NCI-H2171 treated with DMSO at 0.1 percent for 48 hours (cell line): ENCODE measurements at places on chromosomes 5 and 9.

GRCh38 chr9:92668746-92669526, 995 bp downstream of the IPPK start:
- no peak for DNase-seq

- no peak for DNase-seq
Measured at GRCh38 chr9:84278130-84278529, 62.4 kb downstream of the SLC28A3 start.

- DNase-seq, result no peak
Measured at GRCh38 chr5:92874790-92875189, 706.2 kb downstream of the NR2F1-AS1 start.

GRCh38 chr9:130768265-130768664, 66.8 kb upstream of the ABL1 start:
- DNase-seq, result no peak

DNA sequence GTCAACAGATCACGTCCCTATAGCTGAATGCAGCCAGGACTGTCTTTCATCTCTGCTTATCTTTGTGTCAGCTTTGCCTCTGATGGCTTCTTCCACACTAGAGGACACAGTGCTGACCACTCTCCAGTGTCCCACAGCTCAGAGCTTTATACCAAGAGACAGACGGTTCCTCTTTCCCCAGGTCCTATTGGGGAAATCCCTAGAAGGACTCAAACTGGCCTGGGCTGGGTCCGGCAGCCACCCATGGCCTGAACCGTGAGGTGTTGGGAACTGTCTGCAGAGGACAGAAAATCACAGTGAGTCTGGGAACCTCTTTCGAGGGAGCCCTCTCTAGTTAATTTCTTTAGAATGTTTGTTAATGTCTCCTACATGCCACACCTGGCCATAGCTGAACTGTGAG, 68.3 kb upstream of the SHB start:
- DNase-seq, result no peak

DNA sequence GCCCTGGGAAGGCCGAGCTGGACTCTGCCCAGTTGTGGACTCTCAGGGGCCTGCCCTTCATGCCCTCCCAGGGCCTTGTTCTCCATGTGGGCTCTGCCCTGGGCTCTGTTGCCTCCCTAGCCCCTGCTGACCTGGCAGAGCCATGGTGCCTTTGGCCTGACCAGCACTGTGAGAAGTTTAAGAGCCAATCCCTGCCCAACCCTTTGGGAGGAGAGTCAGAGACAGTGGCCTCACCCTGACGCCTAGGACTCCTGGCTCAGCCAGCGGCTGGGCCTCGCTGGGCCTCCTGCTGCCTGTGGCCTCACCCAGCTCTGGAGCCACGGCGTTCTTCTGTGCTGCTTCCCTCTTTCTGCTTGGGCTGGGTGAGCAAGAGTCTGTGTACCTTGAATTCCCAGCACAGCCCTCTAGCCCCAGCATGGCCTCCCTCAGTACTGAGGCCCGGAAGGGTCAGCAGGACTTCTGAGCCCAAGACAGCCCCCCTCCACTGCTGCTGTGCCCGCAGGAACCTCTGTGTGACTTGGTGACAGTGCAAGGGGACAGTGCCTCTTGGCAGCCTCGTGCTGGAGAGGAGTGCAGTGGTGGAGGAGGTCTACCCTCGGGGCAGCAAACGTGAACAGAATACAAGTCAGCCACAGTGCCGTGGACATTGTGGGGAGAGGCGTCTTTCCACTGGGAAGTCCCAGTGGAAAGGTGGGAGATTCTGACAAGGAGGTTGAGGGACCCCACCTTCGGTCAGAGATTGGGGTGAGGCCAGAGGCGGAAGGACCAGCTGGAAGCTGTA, 97.4 kb downstream of the CACNA1B start:
- DNase-seq, result no peak

GRCh38 chr5:95390812-95391492, at the start of gene FAM81B:
TSS of gene FAM81B (plus strand) at chr5:95391366. CDS start at chr5:95391390, 24 bp downstream.
- no peak for DNase-seq

DNA sequence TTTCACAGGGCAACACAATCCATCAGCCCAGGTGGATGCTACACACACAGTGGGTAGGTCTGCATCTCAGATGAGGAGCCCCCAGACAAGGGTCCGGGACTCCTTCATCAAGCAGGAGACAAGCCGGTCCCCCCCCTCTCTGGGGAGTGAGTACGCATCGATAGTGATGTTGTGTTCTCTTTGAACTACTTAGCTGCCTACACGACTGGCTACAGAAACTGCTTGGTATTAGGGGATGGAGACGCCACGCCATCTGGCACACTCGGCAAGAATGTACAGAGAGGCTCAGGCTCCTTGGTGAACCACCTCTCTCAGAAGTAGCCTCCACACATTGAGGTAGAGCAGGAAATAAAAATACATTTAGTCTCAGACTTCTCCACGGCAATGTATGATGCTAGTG, 179.8 kb downstream of the CNTNAP3 start:
- DNase-seq, result peak; percentile 44

DNA sequence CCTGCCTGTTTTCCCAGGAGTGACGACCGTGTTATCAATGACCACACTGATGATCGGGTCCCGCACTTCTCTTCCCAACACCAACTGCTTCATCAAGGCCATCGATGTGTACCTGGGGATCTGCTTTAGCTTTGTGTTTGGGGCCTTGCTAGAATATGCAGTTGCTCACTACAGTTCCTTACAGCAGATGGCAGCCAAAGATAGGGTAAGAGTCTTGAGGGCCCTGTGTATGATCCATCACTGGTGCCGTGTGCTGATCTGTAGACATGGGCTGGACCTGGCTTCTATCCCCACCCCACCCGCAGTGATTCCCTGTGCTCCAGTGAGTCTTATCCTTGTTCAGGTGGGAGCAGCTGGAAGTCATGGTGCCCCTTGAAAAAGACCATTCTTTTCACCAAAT, 26.0 kb downstream of the GABRP start:
- peak; percentile 19 for DNase-seq

- DNase-seq, result no peak
Measured at GRCh38 chr9:120892748-120893610, 16.0 kb upstream of the PHF19 start.
